ENCODE measurements at places on chromosomes 12 and 14. TPM values are rescaled to one million over a fixed set of nuclear protein-coding genes. Genes with fewer than 3 reads are reported as not detected.

DTX1 gene
- total RNA-seq = 31.1 TPM

CTDSP2 gene
- 106 TPM for total RNA-seq

SOX5 gene
- 22.1 TPM for total RNA-seq

PTPRO gene
- 6.0 TPM for total RNA-seq

C12orf54 gene
- total RNA-seq = not detected

CRADD gene
- total RNA-seq = 27.7 TPM

EGLN3 gene
- 3.1 TPM for total RNA-seq

PAPLN gene
- 82.6 TPM for total RNA-seq

TESPA1 gene
- total RNA-seq = 1.8 TPM

ESYT1 gene
- 255 TPM for total RNA-seq

TMEM117 gene
- total RNA-seq = 13.1 TPM

TSHR gene
- total RNA-seq = 0.79 TPM

SVOP gene
- not detected for total RNA-seq

OAS2 gene
- total RNA-seq = 10.0 TPM

ITGB7 gene
- 2.8 TPM for total RNA-seq

ESRRB gene
- not detected for total RNA-seq

KERA gene
- not detected for total RNA-seq

DPF3 gene
- total RNA-seq = 0.19 TPM

SLC17A8 gene
- not detected for total RNA-seq
